Activated CD4-positive, CD25-positive, alpha-beta regulatory T cell treated with anti-CD3 and anti-CD28 coated beads, Interleukin-2, amount 50 U/mL, for 72 hours (primary cell): ENCODE measurements at places on chromosomes 6 and 20.

DNA sequence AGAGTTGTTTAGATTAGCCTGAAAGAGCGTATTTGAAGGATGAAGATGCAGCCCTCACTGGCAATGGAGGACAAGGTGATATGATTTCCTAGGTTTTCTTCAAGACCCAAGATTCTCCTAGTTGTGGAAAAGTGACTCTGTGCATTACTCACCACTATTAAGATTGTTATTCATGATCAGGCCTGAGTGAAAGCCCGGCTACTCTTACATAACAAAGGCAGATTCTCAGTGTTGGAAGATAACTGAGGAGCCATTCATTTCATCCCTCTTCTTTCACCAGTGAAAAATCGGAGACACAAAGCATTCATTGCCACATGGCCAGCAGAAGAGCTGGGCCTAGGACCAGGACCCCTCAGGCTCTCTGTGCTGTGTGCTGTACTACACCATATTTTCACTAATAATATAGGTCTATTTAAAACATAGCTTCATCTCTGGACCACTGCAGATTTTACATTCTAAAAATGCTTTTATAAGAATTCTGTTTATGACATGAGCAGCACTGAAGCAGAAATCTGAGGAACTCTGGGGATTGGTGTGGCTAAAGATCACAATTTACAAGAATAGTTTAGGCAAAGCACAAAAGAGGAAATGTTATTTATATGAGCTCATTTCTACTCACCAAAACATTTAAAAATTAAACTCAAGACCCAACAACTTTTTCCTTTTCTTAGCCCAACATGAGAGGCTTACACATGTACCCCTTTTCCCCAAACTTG lies 181.9 kb upstream of the CCN2 start:
- DNase-seq = no peak

DNA sequence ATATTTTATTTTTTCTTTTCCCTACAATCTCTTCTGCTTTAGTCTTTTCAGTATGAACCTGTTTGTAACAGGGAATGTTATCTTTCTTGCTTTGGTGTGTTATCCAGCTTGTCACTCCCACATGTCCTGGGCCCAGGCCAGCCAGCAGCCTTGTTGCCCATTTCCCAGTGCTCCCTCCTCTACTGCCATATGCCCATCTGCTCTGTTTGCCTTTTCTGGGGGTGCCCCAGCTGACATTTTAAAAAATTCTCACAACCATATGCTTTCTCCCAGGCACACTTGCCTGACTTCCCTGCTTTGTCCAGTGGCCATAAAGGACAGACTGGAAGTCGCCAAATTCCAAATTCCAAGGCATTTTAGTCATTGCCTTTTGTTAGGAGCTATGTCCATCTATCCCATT lies 23.6 kb upstream of the LMBRD1 start:
- no peak for DNase-seq

- no peak for DNase-seq
Observed at GRCh38 chr6:158559338-158559894, 475 bp upstream of the TMEM181 start.

- DNase-seq = no peak
Observed at GRCh38 chr6:48597951-48598350, 487.0 kb upstream of the PTCHD4 start.

- no peak for DNase-seq
Observed at GRCh38 chr6:154301839-154302752, 54.5 kb downstream of the IPCEF1 start.

GRCh38 chr6:44664716-44665115 lies 277.2 kb downstream of the CDC5L start:
- DNase-seq = no peak

GRCh38 chr6:22582417-22583205 lies 13.2 kb downstream of the HDGFL1 start:
- no peak for DNase-seq
